ENCODE measurements at places on chromosomes 4 and X. TPM values are rescaled to one million over a fixed set of nuclear protein-coding genes. Genes with fewer than 3 reads are reported as not detected.

- DNase-seq, result peak; percentile 30
These were observed 357.2 kb upstream of the FAM241A start for GRCh38 chr4:111788099-111788498.

DNA sequence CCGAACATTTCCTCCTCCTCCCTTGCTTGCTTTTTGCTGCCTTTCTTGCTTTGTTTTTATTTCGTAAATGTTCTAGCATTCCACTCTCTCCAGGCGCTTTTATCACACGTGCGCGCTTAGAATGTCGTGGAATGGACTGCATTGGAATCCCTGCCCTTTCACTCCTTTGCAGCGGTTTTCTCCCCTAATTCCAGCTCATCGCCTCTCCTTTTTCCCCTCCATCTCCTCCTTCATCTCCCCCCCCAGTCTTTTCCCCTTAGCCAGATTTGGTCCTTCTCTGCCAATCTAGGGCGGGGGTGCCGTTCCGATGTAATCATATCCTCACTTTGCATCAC, 579 bp downstream of the OGT start:
- no peak for DNase-seq

GRCh38 chrX:47530049-47530448, 31.0 kb upstream of the ARAF start:
- no peak for DNase-seq

DNA sequence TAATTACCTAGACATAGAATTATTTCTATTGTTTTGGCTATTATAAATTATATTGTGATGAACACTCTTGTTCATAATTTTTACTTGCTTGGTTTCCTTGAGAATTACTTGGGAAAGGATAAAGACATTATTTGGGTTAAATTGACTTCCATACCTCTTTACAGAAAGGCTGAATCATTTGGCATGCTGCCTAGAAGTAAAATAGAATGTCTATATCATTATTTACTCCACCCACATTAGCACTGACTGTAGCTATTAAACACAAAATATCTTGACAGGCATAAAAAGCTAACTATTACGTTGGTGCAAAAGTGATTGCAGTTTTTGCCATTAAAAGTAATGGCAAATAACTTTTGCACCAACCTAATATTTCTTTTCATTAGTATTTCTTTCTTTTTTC, 29.7 kb upstream of the ADH6 start:
- no peak for DNase-seq

DNA sequence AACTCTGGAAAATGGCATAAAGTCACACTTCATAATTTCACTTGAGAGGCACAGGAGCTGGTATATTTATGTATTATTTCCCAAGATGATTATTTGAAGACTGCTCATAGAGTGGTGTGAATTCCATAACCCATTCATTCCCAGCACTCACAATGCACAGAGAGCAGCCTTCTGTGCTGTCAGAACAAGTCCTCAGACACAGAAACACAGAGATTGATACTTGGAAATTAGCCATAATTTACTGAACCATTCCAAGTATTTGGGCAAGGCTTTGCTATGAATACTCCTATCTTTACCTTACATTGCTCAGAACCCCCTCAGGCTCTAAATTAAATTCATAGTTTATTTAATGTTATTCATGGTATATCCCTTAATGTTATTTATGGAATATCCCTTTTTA, 53.6 kb downstream of the PABPC4L start:
- no peak for DNase-seq

DNA sequence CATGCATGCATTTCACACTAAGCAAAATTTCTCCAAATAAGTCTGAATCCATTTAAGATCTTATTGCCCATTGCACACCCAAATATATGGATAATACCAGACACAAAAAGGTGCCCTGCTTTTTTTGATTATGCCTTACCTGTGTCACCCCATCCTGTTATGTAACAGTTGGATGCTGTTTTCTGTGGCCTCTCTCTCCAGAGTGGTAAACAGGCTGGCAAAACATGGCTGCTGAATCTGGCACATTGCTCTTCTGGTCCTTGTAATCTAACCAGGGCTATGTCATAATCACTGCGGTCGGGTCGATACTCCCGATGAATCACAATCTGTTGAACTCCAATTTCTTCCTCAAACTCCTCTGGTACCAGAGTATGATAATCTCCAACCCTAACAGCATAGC, 70.1 kb downstream of the PRSS12 start:
- no peak for DNase-seq

The RAB39B gene
- 22.6 TPM for polyA plus RNA-seq

The APELA gene
- 0.14 TPM for polyA plus RNA-seq

The BEND2 gene
- polyA plus RNA-seq, result 0.05 TPM

DNA sequence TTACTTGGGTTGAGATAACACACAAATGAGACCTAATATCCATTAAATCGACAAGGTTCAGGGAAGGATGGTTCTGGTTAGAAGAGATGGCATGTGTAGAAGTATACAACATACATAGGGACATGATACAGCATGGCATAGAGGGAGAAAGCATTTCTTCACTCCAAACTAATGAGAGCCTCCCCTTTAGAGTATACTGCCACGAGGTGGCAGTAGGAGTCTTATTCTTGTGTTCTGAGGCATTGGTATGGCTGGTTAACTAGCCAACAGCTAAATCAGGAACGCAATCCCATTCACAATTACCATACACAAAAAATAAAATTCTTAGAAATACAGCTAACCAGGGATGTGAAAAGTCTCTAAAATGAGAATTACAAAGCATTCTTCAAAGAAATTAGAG, 29.1 kb upstream of the TRO start:
- peak; percentile 2 for DNase-seq

- DNase-seq, result no peak
These were observed 322.8 kb upstream of the PPARGC1A start for GRCh38 chr4:24212642-24213041.

The GLRA2 gene
- polyA plus RNA-seq, result 49.6 TPM

The ALPK1 gene
- 5.2 TPM for polyA plus RNA-seq

- no peak for DNase-seq
These were observed 150.0 kb downstream of the PPP3CA start for GRCh38 chr4:101197350-101197749.

The STARD8 gene
- 9.1 TPM for polyA plus RNA-seq

DNA sequence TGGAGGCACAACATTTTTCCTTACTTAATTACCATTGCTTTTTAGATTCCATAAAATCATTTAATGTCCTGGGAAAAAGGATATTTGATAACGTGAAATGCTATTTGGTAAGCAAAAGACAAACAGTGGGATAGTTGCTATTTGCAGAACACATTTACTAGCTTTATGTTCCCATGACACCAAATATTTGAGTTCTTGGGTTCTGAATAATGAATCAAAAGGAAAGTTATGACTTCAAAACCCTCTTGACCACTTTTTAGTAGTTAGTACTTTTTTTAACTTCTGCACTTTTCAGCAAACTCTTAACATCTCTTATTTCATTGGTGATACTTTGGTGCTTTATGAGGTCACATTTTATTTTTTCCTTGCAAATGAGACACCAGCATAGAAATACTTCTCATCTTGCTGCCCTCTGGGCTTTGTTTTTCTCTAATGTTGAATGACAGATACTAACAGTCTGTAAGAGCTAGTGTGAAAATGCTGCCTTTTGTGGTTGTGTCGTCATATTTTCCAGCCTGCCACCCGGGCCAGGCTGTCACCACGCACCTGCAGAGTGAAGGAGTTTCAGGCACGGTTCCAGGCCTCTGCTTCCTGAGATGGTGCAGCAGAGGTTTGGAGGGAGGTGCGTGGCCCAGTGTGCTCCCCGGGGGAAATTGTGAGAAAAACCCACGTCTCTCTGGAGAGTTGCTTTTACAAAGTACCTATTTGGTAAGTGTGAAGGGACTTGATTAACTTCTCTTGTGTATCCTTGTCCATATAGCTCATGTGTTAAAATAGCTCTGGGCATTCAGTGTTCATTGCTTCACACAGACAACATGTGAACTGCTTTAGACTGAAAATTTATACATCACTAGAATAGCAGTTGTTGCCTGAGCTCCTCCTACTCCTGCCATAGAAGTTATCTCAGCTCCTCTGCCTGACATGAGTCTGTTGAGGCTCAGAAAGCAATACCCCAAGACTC, 34.7 kb downstream of the MSL3 start:
- no peak for DNase-seq

DNA sequence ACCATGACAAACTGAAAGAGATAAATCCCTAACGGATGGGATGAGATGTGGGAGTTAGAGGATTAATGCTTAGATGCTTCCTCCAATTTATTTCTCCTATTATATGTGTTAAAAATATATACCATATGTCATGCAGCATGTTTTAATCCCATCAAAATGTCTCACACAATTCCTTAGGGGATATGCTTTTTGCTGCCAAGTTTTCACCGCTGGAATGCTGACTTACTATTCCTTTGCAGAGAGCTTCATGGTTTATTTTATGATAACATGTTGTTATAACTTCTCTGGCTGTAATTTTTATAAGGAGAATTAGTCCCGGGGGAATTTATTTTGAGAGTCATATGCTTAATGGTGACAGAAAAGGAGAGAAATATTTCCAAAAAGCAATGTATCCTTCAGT, 670.3 kb downstream of the IL1RAPL1 start:
- no peak for DNase-seq

The RBM46 gene
- polyA plus RNA-seq, result 0.10 TPM

The SMARCA1 gene
- 62.4 TPM for polyA plus RNA-seq

GRCh38 chrX:10030570-10030969, 63.4 kb downstream of the CLDN34 start:
- DNase-seq, result no peak

Data from spinal cord (tissue), 10 donors.